ENCODE measurements at places on chromosomes 13 and 19.

DNA sequence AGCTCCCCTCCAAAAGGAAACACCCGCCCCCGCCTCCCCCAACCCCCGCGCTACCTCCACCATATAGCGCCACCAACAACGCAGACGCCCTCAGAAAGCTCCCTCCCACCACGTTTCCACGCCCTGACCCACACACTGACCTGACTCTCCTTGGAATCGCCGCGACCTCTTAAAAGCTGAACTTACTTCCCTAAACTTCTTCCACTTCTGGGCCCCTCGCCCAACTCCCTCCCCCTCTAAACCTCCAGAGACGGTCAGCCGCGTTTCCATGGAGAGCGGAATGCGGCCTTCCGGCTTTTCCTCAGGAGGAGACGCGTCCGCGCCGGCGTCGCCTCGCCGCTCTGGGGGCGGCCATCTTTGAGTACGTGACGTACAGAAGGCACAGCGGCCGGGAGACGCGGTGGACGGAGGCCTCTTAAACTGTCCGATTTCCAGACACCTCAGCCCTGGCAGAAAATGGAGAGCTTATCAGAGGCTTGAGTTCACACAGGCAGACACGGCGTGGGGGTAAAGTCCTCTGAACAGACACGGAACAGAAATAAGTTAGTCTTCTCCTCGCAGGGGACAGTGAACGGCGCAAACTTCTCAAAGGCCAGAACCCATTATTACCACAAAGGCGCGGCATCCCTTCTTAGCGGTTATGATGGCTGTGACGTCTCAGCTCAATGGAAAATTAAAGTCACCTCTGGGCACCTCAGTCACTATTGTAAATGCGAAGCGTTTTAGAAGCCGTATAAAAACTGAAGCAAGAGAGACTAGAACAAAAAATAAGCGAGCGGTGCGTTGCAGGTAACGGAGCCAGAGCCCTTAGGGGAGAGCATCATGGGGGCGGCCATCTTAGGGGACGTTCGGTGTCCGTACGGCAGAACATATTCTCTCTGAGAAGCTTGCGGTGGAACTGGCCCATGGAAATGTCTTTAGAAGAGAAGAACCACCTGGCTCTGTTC lies at the start of gene ZNF432:
ZNF432 (minus strand) TSS at position 284 of the 947 bp plus-strand sequence. CDS start 1,970 bp downstream, outside the sequence.
- peak; percentile 93 for DNase-seq

- no peak for DNase-seq
Observed at GRCh38 chr13:100179276-100179675, 90.4 kb downstream of the PCCA start.

GRCh38 chr19:29660835-29661234 lies 4.4 kb upstream of the PLEKHF1 start:
- DNase-seq = no peak

- no peak for DNase-seq
Observed at GRCh38 chr19:41708481-41708880, at the start of gene CEACAM5. Gene CEACAM5, plus strand, starts transcription at chr19:41708626. Its CDS starts 106 bp downstream, at chr19:41708732.

GRCh38 chr19:29285878-29286277 lies 72.9 kb upstream of the UQCRFS1 start:
- no peak for DNase-seq

All from AG10803 (cell line).